Activated T-helper 1 cell treated with anti-CD3 and anti-CD28 coated beads, Interleukin-12 subunit alpha, Interleukin-12 subunit beta, Interleukin-2, Interleukin-4 antibody, amounts not matched to agents 30 ng/mL and 10 ng/mL and 1 ng/mL, durations not matched to agents 14 hours and 24 hours and 36 hours (primary cell): ENCODE measurements at places on chromosomes 13 and 19.

DNA sequence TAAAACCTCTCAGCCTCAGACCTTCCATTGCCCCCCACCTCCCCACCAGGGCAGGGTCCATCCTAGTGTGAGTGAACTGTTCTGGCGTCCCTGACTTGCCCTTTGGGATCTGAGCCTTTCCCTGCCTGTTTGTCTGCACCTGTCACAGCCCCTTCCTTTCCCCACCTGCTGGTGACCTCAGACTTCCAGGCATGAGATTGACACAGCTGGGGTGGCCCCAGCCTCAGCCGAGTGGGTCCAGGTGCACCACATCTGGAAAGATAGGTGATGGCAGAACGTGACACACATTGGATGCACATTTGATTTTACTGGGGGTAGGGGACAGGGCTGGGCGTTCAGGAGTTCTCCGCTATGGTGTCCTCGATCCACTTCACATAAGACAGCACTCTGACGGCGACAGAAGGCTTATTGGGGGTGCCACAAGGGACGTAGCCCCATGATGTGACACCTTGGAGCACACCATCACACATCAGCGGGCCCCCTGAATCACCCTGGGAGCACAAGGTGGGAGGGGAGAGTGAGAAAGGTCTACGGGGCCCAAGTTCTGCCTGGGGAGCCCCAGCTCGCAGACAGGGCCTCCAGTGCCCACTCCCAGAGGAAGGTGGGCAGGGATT, 4.6 kb downstream of the KLK1 start:
- DNase-seq: no peak

DNA sequence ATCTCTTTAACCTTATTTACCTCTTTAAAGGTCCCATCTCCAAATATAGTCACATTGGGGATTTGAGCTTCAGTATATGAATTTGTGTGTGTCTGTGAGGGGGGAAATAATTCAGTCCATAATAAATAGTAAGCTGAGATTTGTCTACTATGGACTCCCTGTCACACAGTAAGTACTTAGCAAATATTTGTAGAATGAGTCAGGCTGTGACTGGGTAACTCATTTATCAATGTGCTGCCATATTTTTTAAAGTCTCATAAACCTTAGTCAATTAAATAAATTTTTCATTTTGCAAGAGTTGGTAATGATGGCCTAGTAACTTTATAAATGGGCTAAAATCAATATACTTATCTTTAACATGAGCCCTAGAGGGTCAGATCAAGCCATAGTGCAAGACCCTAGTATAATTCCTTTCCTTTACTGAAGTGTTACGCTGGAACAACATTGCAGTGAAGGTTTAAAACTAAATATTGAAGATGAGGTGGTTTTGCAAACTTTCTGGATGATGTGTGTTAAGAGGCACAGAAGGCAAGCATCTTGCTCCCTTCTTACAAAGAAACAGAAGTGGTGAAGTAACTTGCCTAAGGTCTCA, 305.1 kb downstream of the KCNRG start:
- DNase-seq: no peak

GRCh38 chr13:112207129-112207528, 140.2 kb downstream of the SOX1 start:
- DNase-seq: no peak

DNA sequence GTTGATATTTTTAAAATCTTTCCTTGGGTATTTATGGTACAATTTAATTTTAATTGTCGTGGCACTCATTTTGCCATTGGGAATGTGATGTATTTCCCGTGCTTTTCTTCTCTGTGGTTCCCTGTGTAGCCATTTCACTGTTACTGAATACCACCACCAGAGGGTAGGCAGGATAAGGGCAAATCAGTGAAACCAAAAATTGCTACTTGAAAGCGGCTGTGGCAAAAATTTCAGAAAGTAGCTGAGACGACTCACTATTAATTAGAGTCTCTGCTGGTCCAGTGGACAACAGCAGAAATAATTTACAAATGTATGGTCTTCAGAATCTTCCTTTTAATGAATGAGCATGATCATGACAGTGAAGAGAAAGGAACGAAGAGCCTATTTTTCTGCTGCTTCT, 34.4 kb upstream of the MIR17HG start:
- peak; percentile 17 for DNase-seq

GRCh38 chr19:33864311-33864850, 67.7 kb downstream of the KCTD15 start:
- DNase-seq: no peak

DNA sequence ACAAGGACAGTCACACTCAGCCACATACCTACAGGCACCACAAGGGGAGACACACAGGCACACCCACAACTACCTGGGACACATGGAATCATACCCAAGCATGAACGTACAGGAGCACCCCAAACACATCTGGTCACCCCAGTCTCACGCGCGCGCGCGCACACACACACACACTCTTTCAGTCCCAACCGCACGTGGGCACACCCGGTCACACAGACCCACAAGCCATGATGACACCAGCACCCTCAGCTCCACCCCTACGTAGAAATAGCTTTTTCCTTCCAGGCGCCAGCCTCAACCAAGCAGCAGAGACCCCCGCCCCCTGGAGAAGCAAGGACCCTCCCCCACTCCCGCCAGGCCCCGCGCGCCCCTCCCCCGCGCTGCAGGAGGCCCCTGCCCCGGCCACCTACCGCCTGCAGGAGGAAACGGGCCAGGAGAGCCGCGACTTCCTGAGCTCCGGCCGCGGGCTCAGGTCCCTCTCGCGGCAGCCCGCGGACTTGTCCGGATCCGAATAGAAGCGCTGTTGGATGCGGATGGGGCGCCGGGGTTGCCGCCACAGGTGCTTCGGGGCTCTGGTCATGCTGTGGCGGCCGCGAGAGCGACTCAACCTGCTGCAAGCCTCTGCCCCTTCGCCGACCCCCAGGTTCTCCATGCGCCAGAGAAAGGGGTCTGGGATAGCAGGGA, 6.4 kb upstream of the PDE4C start:
- no peak for DNase-seq

DNA sequence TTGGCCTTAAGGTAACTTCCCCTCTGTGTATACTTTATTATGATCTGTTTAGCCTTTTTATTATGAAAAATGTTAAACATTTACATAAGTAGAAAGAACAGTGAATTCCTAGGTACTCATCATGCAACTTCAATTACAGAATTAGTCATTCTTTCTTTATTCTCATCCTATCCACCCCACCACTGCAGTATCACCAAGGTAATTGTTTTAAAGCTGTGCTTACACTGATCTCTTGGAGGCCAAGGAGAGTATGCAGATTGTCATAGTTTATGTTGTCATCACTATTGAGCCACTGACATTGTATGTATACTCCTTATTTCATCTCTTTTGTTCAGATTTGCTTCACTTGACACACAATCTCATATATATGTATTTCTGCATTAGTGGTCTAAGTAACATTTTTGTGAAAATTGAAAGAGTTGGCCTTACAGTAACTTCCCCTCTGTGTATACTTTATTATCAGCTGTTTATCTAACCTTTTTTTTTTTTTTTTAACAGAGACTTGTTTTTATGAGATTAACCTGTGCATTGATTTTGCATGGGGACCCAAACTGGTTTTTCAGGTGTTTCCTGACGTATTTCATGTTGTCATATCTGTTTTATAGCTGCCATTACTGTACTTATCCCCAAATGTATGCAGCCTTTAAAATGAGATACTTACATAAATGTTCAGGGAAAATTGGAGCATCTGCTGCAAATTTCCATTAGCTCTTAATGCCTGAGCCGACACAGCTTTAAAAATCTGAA, 4.5 kb downstream of the ZNF507 start:
- no peak for DNase-seq

DNA sequence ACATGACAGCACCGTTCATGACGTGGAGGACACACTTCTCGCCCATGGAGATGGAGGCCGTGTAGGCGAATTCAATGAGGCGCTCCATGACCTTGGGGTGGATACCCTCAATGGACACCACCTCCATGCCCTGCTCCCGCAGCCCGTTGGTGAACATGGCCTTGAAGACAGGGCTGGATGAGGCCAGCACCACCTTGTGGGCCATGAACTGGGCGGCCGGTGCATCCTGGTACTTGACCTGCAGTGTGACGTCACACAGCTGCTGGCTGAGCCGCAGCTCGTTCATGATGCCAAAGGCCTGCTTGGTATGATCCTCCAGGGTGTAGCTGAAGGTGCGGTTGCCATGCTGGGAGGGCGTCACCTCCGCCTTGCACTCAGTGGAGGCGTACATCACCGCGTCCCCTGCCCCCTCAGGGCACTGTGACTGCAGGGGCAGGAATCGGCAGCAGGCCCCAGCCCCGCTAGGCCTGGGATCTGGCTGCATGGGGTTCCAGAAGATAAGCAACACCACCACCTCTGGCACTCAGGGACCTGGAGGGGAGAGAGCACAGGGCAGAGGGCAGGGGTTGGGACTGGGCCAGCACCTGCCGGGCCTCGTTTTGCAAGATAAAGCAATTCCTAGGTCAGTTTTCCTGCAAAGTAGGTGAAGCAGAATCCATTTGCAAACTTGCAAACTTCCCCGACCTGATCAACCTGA, 3.5 kb downstream of the KEAP1 start:
- DNase-seq: no peak

DNA sequence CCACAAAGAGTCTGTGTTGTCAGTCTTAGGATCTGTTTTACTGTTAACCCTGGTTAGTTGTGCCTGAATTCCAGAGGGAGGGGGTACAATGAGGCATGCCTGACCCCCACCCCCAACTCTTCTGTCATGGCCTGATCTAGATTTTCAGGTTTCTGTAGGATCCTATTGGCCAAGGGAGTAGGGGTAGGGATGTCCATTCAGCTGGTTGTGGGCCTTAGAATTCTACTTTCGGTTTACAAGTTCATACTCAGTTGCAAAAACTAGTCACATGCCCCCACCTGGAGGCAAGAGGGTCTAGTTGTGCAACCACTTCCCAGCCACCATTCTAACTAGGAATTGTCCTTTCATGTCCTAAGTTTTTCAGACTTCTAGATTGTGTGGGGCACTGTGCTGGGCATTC, 94.3 kb upstream of the MBNL2 start:
- no peak for DNase-seq

GRCh38 chr19:31595521-31595920, 246.3 kb upstream of the TSHZ3 start:
- DNase-seq: no peak

DNA sequence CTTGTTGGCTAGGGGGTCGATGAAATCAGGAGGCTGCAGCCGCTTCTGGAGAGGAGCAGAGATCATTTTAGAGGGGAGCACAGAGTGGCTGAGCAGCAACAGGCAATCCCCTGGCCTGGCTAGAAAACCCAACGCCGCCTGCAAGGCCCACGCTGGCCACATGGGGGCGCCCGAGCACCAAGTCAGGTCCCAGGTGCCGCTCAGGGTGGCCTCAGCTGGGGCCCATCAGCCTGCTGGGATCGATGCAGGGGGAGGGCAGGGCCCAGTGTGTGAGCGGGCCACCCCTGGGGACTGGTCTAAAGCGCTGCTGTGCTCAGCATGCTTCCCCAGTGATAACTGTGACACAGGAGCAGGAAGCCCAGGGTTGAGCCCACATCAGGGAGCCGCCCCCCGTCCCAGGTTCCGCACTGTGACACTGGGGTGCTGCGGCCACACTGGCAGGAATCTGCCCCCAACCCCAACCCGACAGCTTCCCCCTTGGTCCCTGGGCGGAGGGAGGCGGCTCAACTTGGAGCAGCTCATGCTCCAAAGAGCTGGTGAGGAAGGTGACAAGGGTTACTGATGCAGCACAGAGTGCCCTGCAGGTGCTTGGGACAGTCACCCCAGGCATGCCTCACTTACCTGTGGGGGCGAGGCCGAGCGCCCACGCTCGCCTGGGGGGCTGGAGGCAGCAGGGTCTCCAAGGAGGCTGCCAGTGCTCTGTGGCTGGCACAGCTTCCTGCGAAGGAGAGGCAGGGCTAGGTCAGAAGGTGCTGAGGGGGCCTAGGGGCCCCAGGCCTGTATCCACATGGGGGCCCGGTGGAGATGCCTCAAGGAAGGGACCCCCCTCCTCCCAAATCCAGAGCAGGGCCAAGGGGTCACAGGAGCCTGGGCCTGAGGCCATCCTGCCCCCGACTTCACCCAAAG, 13.3 kb upstream of the ISYNA1 start:
- DNase-seq: peak; percentile 78

GRCh38 chr13:99589575-99589974, 88.3 kb downstream of the TM9SF2 start:
- no peak for DNase-seq

DNA sequence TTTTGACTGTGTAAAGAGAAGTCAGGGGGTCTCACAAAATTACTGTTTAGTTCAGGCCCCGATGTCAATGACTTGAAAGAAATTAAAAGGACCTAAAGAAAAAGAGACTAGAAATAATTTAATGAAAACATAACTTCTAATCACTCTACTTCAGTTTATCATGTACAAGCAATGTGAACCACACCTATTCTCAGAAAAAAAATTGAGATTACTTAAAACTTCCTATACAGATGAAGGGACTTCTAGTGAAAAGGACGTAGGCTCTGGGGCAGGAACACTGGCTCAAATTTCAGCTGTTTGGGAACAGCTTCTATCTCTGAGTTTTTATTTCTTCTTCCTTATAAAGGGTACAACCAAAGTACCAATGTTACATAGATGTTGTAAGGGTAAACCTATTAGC, 38.0 kb downstream of the TPT1 start:
- no peak for DNase-seq

DNA sequence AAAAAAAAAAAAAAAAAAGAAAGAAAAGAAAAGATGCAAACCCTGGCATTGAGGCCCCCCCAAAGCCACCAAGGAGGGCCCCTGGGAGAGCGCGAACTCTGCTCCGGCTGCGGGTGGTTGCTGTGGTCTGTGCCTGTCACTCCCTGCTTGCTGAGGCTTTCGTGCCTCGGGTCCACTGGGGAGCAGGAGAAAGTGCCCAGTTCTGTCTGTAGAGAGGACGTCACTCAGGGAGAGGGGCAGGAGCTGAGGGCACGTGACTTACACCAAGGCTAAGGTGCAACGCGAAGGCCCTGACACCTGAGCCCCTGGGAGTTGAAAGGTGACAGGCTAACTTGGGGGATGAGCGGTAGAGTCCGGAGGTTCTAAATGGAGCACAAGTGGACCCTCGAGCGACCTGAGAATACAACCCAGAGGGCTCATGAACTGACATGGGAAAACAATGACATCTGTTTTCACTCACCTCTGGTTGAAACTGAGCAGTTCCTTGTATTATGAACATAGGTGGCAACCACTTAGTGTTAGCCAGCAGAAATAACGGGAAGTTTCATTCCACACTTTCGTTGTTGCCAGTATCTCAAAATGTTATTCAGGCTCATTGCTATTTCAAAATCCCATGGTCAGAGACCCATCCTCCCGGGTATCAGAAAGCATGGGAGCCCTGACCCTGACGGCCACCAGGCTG, 69.2 kb upstream of the TM9SF2 start:
- DNase-seq: no peak

- no peak for DNase-seq
Measured at GRCh38 chr13:76865996-76866503, 20.2 kb downstream of the KCTD12 start.
